CD4-positive, alpha-beta T cell treated with Interleukin-4 for 1 hour (primary cell): ENCODE measurements at places on chromosomes 7 and 10.
A peak's percentile ranks its signal among the peaks of the same experiment; 100 is the strongest.

DNA sequence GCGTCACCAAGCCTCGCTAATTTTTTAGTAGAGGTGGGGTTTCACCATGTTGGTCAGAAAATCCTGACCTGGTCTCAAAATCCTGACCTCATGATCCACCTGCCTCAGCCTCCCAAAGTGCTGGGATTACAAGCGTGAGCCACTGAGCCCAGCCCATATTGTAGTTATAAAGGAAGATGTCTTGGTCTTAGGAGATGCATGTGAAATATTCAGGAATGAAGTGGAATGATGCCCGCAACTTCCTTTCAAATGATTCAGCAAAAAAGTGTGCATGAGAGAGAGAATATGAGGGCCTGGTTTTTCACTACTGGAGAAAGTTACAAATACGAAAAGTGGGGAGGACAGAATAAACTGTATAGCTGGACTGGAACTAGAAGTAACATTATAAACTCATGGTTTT is 15.9 kb downstream of the TMEM209 start:
- DNase-seq = no peak

DNA sequence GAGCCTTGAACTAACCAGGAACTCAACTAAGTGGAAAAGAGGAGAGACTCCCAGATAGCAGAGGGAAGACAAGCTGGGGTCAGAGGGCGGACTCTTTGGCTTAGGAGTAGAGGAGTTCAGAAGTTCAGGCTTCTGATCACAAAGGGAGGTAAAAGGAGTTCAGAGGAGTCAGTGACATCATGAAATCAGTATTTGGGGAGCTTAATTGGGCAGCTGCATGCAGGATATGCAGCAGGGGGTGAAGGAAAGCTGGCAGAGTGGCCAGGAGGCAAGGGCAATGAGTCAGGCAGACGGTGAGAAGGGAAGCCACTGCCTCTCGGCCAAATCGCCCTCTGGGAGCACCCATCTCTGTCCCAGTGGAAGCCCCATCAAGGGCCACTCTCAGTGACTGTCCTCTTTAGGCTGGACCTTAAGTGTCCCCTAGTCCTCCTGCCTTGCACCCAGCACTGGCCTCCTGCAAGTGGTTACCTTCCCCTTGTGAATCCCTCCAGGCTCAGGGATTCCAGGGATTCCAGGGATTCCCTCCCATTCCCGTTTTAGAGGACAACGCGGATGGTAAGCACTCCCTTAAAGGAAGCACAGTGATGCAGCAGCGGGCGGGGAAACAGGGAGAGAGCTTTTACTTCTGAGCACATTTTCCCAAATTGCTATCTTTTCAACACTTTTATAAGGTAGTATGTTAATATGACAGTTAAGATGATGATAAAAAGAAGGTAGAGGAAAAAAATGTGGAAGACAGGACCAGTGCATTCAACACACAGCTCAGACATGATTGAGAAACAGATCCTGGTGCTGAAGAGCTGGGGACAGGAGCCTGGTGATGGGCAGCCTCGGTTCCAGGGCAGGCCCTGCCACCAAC is 72.6 kb downstream of the KCNMA1 start:
- DNase-seq = no peak

DNA sequence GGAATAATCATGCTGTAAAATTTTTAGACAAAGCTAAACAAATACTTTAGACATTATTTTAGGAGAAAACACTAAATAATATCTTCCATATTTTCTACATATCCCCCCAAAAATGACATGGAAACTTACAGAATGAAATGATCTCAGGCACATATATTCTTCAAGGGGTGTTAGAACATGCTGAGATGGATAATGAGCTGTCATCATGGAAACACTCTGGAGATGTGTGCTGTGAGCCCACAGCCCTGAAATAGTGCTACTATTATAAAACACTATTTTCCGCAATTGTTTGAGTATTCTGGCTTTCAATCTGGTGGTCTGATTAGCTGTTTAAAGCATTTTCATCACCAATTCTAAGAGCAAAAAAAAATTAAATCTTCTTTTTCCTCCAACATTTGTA is 385.7 kb downstream of the PHTF2 start:
- DNase-seq = no peak

GRCh38 chr10:50326757-50327701 is 75.7 kb upstream of the ASAH2 start:
- DNase-seq = no peak

DNA sequence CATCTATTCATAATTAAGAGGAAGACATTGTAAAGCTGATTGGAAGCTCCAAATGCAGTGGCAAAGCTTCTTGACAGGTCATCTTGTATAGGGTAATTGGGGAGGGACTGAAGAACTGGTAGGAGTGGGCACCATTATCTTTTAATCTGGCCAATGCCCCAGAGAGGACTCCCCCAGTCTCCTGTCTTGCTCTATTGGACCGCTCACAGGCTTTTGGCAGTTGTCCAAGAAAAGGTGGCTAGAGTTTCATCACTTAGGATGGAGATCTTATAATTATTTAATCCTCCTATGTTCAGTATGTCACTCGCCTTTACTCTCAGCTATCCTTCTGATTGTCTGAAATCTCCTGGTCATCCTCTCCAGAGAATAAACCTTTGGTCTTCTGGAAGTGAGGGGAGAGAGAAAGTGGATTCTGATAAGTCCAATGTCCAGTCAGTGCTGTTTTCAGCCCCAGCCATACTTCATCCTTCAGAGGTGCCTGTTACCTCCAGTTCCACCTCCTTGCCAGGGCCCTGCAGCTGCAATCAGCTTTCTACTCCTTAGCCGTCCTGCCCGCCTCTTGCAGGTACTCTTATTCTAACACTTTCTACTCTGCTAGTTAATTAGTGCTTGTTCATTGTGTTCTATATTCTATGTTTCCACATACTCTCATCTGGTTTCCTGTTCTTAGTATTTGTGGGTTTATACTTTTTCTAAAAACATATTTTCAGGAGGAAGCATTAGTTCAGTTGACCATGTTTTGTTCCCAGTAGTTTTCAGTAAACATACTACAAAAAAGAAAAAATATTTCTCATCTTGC is 241.6 kb downstream of the NSUN6 start:
- DNase-seq = no peak

GRCh38 chr10:84204122-84204521 is 9.8 kb downstream of the CDHR1 start:
- no peak for DNase-seq

DNA sequence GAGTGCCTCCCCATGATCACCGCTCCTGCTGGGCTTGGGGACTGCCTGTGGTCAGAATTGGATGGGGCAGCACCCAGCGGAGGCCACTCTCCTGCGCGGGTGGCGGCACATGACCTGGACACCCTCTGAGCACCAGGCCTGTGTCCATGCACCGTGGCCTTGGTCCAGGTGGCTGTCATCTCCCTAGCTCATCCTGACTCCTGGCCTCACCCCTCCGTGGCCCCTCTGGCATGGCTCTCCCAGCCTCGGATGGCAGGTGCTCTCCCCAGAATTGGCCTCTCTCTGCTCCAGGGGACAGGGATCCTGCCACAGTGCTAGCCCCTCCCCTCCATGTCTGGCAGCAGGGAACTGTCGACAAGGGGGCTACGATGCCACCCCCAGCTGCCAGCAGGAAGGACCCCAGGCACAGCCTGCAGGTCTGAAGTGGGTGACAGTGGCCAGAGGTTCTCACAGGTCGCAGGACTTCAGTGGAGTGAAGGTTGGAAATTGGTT is 37.2 kb upstream of the BTBD16 start:
- no peak for DNase-seq

- no peak for DNase-seq
Measured at GRCh38 chr7:85115006-85115405, 71.8 kb downstream of the SEMA3D start.

DNA sequence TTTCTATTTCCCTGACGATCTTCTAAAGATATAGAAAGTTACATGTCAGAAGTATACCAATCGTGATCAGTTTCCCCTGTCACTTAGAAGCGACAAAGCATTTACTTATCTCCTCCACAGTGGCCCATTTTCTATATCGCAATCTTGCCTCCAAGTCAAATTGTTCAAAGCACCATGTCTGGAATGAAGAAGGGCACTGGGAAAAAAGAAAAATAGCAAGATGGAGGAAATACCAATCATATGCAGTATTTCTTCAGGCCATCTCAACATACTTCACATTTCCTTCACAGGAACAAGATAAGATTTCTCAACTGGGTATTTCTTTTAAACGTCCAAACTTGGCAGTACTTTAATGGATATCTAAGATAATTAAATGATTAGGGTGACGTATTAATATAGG is 63.3 kb upstream of the IL6 start:
- DNase-seq = no peak

DNA sequence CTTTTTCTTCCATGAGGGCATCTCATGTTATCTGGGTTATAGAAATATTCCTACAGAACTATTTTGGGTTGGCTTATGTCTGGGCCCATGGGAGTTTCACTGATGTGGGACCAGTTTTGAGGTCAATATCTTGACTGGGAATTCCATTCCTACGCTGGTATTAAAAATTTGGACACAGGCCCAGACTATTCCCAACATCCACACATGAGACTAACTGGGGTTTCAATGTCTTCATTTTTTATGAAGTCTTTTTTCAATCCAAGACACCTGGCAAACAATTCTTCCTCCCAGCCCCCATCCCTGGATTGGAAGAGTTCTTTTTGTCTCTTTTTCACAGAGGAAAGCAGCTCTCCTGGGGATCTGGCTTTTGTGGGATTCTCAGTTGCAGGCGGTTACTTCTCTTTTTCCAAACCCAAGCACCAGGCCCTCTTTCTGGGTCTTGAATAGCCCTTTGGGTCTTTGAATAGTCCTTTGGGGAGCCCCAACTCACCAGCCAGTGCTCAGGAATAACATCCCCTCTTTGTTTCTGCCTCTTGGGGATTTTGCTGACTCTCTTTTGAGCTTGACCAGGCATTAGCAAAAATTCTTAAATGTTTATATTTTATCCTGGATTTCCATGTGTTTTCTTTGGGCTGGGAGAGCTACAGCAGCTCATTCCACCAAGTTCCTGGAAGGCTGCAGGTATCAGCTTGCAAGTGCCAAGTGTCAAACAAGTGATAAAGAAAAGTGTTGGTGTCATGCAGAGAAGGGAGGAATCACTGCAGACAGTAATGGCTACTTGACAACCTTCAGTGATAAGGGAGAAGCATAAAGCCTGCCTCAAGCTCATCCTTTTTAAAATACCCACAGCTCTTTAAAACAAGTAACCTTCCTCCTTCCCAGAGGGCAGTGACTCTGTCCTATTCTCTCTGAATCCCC is 234.3 kb downstream of the ADAM12 start:
- DNase-seq = no peak

GRCh38 chr7:29502133-29502532 is 61.5 kb upstream of the PRR15 start:
- DNase-seq = no peak

- DNase-seq = no peak
Measured at GRCh38 chr7:154171422-154171821, 119.2 kb downstream of the DPP6 start.

GRCh38 chr7:124059375-124059774 is 26.5 kb upstream of the TMEM229A start:
- DNase-seq = no peak

GRCh38 chr7:134470864-134471263 is 12.0 kb upstream of the AKR1B1 start:
- no peak for DNase-seq

DNA sequence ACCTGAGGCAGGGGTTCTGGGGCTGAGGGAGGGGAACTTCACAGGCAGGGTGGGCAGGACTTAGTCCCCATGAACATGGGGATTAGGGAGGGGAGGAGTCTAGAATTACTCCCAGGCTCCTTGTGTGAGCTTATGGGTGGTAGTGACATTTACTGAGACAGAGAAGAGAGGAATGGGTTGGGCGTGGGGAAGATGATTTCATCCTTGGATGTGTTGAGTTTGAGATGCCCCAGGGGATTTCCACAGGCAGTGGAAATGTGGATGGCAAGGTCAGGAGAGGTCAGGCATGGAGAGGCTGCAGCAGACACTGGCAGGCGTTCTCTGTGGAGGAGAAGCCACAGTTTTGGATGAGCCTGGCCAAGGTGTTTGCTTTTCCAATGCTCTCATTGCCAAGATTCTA is 26.4 kb upstream of the GSDME start:
- no peak for DNase-seq

- no peak for DNase-seq
Measured at GRCh38 chr7:4634166-4634565, 47.9 kb upstream of the FOXK1 start.

GRCh38 chr7:20562461-20562860 is 53.0 kb upstream of the ABCB5 start:
- no peak for DNase-seq

GRCh38 chr7:37999673-38000072 is 79.2 kb downstream of the EPDR1 start:
- DNase-seq = no peak

GRCh38 chr7:81267508-81267907 is 348.7 kb upstream of the SEMA3C start:
- no peak for DNase-seq

- no peak for DNase-seq
Measured at GRCh38 chr10:121325490-121326231, 272.6 kb downstream of the FGFR2 start.

DNA sequence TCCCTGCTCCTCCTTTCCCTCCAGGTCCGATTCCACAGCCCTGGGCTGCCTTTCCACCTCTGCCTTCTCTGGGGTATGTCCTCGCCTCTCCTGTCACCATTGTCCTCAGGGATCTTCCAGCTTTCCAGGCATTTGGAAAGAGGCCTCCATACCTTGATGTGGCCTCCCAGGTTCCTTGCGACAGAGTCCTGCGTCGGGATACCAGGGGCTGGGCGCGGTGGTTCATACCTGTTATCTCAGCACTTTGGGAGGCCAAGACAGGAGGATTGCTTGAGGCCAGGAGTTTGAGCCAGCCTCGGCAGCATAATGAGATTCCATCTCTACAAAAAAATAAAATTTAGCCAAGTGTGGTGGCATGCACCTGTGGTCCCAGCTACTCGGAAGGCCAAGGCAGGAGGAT is 171.1 kb downstream of the CUX1 start:
- no peak for DNase-seq

- DNase-seq = no peak
Measured at GRCh38 chr7:70338015-70338414, 739.7 kb downstream of the AUTS2 start.

- peak; percentile 31 for DNase-seq
Measured at GRCh38 chr10:63268149-63268797, 135.1 kb downstream of the NRBF2 start.

DNA sequence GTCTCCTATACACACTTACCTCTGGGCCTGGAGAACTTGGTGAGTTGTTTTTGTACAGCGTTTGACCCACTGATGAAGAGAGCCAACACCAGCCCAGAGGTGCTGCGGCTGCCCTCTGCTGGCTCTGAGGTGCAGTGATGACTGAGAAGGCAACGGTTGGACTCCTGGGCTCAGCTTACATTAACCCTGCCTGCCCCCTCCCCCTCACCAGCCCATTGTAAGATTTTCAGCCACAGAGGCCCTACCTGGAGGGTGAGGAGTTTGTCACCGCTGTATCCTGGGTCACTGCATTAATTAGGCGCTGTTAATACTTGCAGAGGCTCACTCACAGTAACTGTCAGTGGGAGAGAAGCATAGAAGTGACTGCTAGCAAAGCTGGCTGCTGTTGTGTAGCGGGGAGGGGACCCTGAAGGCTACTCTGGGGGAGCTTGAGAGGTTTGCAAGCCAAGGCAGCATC is 19.0 kb upstream of the ANKRD2 start:
- peak; percentile 60 for DNase-seq

GRCh38 chr10:21030091-21030490 is 133.0 kb upstream of the NEBL start:
- no peak for DNase-seq

- no peak for DNase-seq
Measured at GRCh38 chr10:6497620-6498019, 82.5 kb downstream of the PRKCQ start.

GRCh38 chr10:52664629-52665028 is 108.0 kb downstream of the MBL2 start:
- DNase-seq = no peak

- no peak for DNase-seq
Measured at GRCh38 chr10:126438407-126438783, 50.1 kb upstream of the ADAM12 start.
